ENCODE measurements at places on chromosomes 6 and 20. TPM values are rescaled to one million over a fixed set of nuclear protein-coding genes. Genes with fewer than 3 reads are reported as not detected.

DNA sequence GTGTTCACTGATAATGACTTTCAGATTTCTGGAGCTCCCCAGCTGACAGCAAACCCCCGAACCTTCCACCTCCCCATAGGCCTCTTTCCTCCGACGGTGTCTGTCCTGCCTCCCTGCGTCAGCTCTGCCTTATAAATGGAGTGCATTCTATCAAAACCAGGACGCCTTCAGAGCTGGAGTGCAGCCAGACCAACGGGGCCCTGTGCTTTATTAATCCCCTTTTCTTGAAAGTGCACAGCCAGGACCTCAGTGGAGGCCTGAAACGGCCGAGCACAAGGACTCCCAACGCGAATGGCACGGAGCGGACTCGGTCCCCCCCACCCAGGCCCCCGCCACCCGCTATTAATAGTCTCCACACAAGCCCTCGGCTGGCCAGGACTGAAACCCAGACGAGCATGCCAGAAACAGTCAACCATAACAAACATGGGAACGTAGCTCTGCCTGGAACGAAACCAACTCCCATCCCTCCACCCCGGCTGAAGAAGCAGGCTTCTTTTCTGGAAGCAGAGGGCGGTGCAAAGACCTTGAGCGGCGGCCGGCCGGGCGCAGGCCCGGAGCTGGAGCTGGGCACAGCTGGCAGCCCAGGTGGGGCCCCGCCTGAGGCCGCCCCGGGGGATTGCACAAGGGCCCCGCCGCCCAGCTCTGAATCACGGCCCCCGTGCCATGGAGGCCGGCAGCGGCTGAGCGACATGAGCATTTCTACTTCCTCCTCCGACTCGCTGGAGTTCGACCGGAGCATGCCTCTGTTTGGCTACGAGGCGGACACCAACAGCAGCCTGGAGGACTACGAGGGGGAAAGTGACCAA, 42.3 kb upstream of the NAA20 start:
- DNase-seq: peak; percentile 87
- H3K27ac ChIP-seq: peak overlapping the region; percentile 89

DNA sequence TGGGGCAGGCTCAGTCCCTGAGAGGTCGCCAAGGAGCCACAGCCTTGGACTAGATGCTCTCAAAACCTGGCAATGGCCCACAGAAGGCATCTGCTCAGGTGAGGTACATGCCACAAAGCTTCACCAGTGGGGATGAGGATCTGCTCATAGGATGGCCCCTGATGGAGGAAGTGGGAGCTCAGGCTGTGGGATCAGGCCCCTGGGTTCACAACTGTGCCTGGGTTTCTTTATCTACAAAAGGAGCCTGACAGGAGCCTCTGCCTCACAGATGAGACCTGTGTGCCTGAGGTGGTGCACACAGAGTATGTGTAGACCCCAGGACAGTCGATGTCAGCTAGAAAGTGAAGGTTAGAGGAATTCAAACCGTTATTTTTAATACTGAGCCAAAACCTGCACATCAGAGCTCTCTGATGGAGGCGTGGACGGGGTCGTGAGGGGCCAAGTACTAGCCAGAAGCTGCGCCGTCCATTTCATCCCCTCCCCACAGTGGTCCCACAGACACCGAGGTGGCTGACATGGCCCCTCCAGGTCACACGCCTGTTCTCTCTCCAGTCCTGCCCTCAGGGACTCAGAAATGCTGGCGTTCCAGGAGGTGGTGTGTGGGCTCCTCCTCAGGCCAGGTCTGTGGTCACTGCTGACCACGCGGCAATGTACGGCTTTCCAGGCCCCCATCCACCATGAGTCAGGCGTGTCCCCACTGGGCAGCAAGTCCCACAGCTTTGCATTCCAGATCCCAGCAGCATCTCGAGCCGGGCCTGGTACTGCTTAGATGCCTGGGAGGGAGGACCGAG, 33.3 kb downstream of the NTSR1 start:
- peaks cover 4% of the 10 kb centered on the region for H3K27me3 ChIP-seq
- H3K4me1 ChIP-seq: no peaks in the 10 kb centered on the region
- no peaks in the 10 kb centered on the region for H3K36me3 ChIP-seq
- H3K27ac ChIP-seq: no peak overlapping the region
- no peak overlapping the region for H3K4me3 ChIP-seq
- DNase-seq: no peak

DNA sequence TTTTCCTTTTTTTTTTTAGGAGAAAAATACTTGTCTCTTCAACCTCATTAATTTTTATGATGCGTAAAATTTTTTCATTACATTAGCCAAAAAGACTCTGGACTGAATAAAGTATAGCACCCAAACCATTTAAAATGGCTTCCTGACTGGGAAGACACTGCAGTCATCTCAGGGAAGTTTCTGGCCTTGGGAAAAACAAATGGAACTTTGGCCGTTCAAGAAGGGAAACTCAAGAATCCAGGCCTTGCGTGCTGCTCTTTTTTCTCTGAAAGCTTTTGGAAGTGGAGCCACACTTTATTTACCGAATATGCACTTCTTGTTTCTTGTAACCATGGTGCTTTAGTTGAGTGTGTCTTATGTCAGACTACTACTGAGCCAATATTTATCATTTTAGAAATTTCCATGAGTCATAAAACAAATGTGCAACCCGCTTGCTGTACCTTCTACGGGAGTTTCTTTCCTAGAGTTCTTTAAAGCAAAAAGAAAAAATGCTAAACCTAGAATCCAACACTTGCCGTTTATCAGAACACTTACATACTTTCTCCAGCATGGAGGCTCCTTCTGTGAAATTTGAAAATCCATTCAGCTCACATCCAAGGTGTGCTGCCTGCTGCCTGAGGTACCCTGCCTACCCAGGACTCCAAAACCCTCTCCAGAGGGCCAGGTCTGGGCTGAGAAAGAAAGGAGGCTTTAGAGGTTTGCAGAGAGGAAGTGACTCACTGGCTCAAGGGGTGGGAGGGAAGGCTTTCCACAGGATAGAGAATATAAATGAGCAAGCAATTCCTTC, 11.5 kb upstream of the DSTN start:
- H3K27ac ChIP-seq: peak overlapping the region; percentile 83
- DNase-seq: peak; percentile 32
- H3K27me3 ChIP-seq: no peaks in the 10 kb centered on the region
- H3K4me3 ChIP-seq: no peak overlapping the region
- peaks cover 14% of the 10 kb centered on the region for H3K4me1 ChIP-seq

GRCh38 chr6:20403766-20404640, 2.3 kb downstream of the E2F3 start:
- peak overlapping the region; percentile 82 for H3K27ac ChIP-seq
- H3K27me3 ChIP-seq: no peaks in the 10 kb centered on the region
- DNase-seq: no peak
- H3K4me3 ChIP-seq: peak overlapping the region; percentile 68
- H3K36me3 ChIP-seq: no peaks in the 10 kb centered on the region

GRCh38 chr20:56859801-56860261, 230.7 kb downstream of the TFAP2C start:
- H3K36me3 ChIP-seq: no peaks in the 10 kb centered on the region
- DNase-seq: no peak
- peak overlapping the region; percentile 34 for H3K27ac ChIP-seq
- H3K4me3 ChIP-seq: no peak overlapping the region
- H3K4me1 ChIP-seq: no peaks in the 10 kb centered on the region

- no peak overlapping the region for H3K4me3 ChIP-seq
- H3K27ac ChIP-seq: no peak overlapping the region
- H3K4me1 ChIP-seq: no peaks in the 10 kb centered on the region
- no peak for DNase-seq
- H3K36me3 ChIP-seq: no peaks in the 10 kb centered on the region
These were observed 417.5 kb downstream of the EYS start for GRCh38 chr6:65289491-65289890.

DNA sequence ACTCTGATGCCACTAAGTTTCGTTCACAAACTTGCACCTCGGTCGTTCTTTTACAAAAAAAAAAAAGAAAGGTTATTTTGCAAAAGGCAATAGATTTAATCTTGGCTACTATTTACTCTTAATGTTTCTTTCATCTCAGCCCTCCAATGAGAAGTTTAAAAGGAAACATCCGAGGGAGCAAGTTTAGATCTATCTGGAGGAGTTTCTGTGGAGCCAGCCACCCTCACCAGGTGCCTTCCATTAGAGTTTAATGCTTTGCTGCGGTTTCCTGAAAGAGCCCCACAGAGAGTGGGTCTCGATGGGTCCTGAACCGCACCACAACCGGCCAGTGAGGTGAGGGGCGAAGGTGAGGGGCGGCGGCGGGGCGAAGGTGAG, 632 bp downstream of the PRKN start:
- H3K4me1 ChIP-seq: no peaks in the 10 kb centered on the region
- peak overlapping the region; percentile 81 for H3K27ac ChIP-seq
- H3K27me3 ChIP-seq: no peaks in the 10 kb centered on the region
- DNase-seq: peak; percentile 5

DNA sequence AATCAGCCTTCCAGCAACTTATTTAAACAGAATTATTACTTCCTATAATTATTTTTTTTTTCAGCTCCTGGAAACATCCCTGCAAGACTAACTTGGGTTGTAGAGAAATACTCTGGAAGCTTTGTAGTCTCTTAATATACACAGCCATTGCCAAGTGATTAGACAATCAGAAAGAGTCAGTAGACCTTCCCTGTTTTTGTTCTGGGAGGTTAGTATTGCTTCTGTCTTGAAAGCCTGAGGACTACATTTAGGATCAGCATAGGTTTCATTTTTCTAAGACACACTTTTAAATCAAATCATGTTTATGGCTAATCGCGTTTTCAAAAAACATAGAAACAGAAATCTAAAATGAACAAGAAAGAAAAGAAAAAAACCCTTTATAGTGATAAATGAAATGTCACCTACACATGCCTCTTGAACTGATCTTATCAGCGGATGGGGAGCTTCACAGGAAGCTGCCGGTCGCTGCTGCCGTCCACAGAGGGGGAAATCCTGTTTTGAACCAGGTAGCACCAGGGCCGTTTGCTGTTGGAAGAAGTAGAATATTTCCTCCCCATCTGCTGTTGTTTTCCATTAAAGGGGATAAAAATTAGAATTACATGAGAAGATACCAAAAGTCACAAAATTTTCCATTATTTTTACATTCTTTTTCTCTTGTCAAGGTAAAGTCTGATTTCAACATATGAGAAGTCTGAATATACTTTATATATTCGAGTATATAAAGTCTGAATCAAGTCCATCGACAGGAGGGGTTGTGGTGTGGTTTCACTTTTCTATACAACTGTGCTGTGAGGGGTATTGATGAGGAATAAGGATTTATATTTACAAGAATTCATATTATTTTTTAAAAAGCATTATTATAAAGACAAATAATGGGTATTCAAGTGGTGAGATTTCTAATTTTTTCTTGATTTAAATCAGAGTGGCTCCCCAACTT, 94.6 kb downstream of the ARMC2 start:
- H3K27me3 ChIP-seq: no peaks in the 10 kb centered on the region
- H3K4me1 ChIP-seq: peaks cover 10% of the 10 kb centered on the region

The MAN1A1 gene
- total RNA-seq: 17.9 TPM

The DYNLT2 gene
- 7.2 TPM for total RNA-seq

The HSPA12B gene
- total RNA-seq: 9.4 TPM

Measured in prostate gland (tissue), 2 donors.